BJ (cell line): ENCODE measurements at places on chromosomes 5 and 9. TPM values are rescaled to one million over a fixed set of nuclear protein-coding genes. Genes with fewer than 3 reads are reported as not detected.

- DNase-seq = no peak
These were observed 17.8 kb downstream of the NOTCH1 start for GRCh38 chr9:136527721-136528710.

DNA sequence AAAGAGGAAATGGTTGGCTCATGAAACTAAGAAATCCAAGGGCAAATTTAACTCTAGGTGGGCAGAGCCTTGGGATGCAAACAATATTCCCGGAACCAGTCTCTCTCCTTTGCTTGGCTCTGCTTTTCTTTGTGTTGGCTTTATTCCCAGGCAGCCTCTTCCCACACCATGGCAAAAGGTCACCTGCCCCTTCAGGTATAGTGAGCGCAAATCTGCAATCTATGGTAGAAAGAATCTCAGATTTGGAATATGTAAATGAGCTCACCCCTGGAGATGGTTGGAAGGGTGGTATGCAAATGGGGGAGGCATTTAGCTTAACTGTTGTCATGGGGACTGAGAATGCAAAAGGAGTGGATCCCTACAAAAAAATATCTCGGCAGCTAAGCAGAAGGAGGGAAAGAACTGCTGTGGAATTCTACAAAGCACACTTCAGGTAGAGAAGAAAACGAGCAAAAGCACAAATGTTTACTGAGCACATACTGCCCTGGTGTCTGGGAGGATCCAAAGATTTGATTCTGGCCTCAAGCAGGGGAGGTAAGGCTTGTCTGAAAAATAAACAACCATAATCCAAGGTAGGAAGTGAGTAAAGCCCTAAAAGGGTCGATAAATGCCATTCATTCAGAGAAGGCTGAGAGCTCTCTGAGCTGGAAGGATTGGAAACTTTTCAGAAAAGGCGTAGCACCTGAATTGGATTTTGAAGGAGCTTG lies 139.7 kb downstream of the TLE1 start:
- DNase-seq = no peak

DNA sequence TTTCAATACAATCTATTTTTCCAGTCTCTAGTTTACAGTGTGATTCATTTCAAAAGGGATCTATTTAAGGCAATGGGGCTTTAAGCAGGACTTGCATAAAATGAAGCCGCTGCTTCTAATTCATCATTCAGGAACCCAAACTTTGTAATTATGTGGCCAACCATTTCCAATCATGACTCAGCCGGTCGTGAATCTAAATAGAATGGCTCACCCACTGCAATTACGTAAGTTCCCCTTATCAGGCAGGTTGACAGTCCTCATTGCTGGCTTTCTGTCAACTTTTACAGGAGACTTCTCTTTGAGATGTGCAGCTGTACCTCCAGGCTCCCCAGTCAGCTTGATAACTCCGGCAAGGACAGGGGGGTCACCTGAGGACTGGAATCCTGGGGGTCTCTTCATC lies 152.8 kb upstream of the DAP start:
- DNase-seq = peak; percentile 96

DNA sequence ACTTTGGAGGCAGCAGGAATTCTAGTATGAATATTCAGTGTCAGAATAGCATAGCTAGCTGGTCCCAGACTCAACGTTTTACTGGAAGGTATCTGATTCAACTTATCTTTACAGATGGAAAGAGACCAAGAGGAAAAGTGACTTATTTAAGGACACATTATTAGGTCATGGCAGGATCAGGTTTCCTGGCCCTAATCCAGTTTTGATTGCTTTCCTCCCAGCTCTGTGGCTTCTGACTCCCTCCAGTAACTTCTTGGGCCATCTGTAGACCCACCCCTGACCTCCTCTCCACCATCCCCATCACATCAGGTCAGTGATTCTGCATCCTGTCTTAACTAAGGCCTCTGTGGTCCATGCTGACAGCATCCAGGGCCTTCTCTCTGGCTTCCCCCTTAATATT lies 38.4 kb downstream of the SH3TC2 start:
- DNase-seq = no peak

DNA sequence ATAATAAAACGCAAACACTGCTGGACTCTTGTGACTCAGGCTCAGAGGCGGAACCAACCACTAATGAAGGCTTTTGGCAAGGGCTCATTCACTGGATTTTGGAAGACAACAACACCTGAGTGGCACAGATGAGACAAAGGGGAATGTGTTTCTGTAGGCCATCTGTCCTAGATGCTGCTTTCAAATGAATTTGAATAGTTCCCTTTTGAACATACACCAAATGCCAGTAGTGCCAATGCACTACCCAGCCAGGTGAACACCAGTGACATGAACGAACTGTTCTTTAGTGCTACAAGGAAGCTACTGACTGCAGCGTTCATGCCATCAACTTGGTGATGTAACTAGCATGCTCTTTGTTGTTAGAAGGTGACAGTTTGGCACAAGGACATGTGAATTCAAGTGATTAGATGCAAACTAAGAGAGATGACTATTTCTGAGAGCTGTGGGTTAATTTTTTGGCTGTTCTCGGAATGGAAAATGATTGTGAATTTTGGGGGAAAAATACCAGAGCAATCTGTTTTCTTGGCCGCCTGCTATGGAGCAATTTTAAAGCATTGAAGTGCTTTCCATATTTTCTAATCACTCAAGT lies 173.7 kb downstream of the SLC24A2 start:
- DNase-seq = no peak

DNA sequence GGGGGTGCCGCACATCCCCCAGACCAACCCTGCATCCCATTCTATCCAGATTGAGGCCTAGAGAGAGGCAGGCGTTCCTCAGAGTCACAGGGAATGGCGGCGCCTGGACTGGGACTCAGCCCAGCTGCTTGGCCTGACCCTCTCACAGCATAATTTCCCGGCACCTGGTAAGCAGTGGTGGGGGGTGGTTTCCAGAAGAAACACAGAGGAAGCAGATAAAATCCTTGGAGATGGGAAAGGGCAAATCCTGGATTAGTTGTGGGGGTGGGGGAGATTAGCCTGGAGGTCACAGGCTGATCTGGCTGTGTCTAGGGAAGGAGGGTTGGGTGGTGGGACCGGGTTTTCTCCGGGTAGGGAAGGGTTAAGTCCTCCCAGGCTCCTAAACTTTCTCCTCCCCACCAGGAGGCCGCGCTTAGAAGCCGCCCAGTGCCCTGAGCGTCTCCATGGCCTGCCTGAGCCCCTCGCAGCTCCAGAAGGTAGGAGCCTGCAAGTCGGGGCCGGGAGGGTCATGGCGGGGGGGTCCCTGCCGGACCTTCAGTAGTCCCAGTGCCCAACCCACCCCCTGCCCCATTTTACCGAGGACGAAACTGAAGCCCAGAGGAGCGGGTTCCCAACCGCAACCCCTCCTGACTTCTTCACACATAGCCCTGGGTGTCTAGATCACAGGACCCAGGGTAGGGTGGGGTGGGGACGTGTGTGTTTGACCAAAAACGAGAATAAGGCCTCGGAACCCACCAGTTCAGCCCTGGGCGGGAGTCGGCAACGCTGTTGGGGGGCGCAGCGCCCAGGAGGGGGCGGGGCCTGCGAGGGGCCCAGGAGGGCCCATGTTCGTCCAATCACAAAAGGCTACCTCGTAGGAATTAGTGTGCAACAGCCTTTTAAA lies 1.3 kb downstream of the PHYHD1 start:
- no peak for DNase-seq

GRCh38 chr5:108953940-108954339 lies 206.2 kb downstream of the FER start:
- DNase-seq = no peak

DNA sequence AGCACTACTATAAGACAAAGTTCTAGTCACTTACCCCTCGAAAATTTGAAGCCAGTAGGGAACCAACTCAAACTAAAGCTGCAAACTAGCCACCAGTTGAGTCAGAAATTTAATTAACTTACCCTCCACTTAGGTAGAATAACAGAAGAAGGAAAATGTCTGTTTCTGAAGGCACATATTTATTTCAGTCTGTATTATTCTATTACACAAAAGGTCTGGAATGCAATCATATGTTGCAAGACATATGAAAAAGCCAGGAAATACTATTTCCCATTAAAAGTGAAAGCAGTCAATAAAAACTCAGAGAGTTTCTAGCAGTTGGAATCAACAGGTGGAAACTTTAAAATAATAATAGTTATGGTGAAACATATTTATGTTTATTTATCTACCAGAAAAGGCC lies 79.2 kb upstream of the SLCO4C1 start:
- DNase-seq = no peak

DNA sequence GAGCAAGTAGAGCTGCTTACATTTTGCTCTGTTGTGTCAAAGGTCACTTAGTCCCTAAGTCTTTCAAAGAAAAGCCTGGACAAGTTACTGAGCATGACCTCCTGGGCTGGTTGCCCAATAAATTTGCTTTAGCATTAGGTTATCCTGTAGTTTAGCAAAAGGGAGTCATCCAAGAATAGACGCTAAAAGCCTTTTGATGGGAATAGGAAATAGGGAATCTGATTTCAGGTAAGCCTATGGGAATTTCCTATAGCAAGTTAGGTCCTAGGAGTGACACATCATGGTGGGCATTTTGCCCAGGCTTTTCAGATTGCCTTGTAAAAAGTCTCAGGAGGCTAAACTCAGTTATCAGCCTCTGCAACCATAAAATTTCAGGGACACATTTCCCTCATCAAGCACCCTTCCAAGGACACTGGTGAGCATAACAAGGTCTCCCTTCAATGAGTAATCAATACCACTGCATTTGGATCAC lies 67.6 kb upstream of the RANBP3L start:
- DNase-seq = no peak

DNA sequence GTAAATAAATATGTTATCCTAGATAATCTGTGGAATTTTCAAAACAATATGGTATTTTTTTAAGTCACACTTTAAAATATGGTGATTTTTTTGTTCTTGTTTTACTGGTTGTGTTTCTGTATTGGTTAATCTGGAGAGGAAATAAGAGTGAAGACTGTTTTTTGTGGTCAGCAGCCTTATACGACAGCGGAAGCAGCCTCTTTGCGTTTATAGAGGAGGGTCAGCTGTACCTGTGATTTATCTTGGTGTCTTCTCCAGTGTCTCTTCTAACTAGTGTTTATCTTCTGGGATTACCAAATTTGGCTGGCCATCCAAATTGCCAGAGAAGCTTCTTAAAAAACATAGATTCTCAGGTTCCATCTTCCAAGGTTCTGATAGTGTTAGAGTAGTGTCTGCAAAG lies 58.7 kb downstream of the ICE1 start:
- DNase-seq = no peak

The CAMK4 gene
- polyA plus RNA-seq = 0.71 and 0.78 TPM in 2 replicates

The ANKH gene
- 37.7 and 65.3 TPM in 2 replicates for polyA plus RNA-seq

The GARIN3 gene
- polyA plus RNA-seq = not detected in 2 replicates

The FBN2 gene
- 141 and 157 TPM in 2 replicates for polyA plus RNA-seq
